ENCODE measurements at places on chromosomes 6 and 20.
A peak's percentile ranks its signal among the peaks of the same experiment; 100 is the strongest.

GRCh38 chr6:15312500-15312899 lies 66.6 kb downstream of the JARID2 start:
- DNase-seq, result no peak

- DNase-seq, result peak; percentile 86
These were observed 27.4 kb downstream of the KCNQ5 start for GRCh38 chr6:72649032-72649984.

GRCh38 chr20:6818033-6818808 lies 50.7 kb downstream of the BMP2 start:
- DNase-seq, result no peak

DNA sequence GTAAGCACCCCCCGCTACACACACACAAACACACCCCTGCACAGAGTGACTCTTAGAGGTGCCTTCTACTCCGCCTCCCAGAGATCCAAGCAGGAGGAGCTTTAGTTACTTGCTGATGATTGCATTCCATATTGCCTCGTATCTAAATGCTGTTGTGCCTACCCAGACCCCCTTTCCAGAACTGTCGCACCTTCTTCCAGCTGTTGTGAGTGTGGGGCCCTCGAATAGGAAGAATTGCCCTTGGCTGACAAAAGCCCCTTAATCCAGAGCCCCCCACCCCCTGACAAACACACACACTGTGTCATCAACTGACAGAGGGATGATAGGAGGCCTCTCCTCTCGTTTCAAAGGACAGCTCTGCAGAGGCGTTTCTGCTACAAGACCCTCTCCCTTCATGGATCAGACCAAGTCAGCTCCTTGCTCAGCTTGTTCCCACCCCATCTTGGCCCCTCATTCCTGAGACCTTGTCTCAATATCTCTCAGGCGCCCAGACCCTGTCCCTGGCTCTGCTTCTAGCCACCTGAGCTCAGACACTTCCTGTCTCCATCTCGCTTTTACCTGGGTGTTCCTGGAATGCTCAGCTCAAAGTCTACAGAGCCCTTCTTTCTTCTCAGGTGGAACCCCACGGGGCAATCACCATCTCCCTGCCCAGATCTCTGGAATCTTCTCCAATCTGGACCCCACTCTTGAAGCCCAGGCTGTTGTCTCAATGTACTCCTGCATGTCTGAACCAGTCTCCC lies 4.0 kb upstream of the VSX1 start:
- DNase-seq, result no peak

DNA sequence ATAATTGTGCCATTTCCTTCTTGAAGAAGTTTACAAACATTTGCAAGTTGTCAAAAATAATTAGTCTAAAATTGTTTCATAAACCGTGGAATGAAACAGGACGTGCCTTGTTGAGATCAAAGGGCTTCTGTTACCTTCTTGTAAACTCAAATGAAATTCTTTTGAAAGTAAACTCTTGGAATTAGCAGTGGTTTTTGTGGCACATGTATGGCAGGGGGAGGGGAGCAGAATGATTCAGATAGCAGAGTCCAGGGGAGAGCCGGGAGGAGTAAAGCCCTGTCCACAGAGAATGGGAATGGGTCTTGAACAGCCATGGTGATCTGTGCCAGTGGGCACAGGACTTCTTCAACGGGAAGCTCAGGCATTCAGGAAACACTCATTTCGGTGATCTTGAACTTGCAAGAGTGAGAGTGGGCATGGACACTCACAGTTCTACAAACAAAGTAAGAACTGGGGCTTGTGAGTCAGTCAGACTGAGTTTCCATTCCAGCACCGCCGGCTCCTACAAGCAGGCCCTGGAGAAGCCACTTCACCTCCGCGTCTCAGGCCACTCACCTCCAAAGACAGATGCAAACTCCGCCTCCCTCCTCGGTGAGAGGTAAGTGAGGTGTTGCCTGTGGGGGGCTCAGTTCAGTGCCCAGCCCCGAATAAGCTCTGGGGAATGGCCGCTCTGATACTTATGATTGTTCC lies 143.1 kb downstream of the CDH26 start:
- no peak for DNase-seq

DNA sequence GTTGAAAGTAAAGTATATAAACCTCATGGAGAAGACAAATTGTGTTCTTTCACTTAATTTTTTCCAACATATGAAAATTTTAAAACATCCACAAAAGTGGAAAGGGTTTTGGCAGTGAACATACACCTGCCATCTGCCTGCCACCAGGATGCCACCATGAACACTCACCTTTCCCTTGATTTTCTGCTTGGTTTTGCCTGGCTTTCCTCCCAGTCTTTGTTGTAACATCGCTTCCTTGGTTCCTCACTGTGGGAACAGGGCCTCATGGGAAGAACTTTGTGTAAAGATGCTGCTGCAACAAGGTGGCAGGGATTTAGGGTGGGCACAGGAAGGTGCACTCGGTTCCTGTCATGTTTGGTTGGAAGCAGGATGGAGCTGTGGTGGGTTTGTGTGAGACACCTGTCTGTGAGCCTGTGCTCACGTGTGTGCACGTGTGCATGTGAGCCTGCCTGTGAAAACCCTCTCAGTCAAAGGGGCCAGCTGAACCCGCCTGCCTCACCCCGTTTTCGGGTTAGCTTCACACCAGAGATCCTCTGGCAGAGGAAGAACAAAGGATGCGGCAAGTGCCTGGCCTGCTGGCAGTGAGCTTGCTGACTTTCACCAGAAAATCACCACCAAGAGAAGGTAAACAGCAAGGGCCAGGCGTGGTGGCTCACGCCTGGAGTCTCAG lies 11.0 kb upstream of the RBM38 start:
- no peak for DNase-seq

DNA sequence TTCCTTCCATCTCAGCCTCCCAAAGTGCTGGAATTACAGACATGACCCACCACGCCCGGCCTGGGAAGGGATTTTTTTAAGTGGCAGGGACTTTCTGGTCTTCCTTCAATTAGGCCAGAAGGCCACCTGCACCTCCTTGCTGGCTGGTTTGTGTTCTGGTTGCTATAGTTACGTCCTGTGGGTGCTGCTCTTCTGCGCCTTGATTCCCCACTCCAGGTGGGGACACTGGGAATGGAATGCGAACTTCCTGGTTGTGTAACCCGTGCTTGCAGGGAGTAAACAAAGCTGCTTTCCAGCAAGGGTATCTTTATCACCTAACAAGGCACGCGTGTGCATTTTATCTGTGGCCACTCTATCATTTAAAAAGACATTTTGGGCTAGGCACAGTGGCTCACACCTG lies 117.7 kb downstream of the PLEKHG1 start:
- DNase-seq, result no peak

DNA sequence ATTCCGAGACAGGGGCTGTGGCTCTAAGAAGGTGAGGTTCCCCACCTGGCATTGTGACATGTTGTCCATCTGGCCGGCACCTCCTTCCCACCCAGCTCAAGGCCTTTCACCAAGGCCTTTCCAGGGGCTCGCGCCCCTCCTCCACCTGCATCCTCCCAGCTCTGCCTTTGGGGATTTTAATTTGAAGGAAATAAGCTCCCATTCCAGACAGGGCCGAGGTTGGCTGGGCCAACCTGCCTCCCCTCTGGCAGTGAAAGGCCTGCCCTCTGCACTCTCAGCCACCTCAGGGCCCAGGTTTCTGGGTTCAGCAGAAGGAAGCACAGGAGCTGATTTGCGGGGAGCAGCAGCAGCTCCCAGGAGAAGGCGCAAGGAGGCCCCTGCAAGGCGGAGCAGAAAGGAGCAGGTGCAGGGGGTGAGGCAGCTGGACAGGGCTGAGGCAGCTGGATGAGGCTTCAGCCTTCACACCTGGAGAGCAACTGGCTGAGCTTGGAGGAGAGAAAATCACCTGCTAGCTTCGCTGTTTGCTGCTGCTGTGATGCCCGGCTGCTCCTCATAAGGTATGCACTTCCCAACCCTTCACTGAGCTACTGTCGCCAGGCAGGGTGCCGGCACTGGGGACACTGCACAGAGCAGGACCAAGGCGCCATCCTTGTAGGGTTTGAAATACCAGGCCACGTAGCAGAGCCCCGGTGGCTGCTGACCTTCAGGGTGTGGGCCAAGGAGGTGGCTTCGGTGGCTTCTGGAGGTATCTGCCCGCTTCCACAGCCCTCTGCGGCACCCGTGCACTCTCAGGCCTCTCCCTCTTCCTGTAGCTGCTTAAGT lies 147.0 kb downstream of the SYNDIG1 start:
- DNase-seq, result no peak

DNA sequence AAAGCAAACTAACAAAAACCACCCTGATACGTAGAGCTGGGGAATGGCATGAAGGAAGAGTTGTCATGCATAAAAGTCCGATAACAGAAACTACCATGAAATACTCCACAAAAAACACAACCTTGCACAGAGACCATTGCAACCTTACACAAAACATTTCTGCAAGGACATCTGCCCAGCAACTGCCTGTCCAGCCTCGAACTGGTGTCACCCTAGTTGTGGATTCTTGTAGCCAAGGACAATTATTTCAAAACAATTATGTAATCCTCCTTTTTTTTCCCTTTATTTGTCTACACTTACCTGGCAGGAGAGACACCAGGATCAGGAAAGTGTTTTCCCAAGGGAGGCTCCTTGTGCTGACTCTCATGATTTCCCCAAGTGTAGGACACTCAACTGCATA lies 232.5 kb upstream of the SYNDIG1 start:
- no peak for DNase-seq

GRCh38 chr6:55299286-55299985 lies 27.8 kb upstream of the GFRAL start:
- DNase-seq, result no peak

GRCh38 chr20:33553516-33553915 lies 63.6 kb downstream of the CBFA2T2 start:
- no peak for DNase-seq

DNA sequence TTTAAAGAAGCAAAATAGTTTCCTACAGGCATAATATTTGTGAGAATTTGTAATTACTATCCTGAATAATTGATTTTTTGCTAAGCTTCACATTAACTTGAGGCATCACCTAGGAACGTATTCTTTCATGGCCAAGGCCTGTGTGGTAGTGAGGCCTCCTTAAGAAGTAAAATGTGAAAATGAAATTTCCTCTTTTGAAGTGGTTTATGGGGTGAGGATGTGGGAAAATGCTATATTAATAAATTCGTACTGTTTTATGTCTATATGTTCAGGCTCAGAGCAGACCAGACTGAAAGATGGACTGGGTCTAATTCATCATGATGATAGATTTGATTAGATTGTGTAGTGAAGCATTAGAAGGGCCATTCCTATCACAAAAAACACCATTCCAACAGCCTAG lies 33.1 kb downstream of the MYLIP start:
- DNase-seq, result no peak

GRCh38 chr6:150514806-150515380 lies 84.8 kb upstream of the PLEKHG1 start:
- no peak for DNase-seq

DNA sequence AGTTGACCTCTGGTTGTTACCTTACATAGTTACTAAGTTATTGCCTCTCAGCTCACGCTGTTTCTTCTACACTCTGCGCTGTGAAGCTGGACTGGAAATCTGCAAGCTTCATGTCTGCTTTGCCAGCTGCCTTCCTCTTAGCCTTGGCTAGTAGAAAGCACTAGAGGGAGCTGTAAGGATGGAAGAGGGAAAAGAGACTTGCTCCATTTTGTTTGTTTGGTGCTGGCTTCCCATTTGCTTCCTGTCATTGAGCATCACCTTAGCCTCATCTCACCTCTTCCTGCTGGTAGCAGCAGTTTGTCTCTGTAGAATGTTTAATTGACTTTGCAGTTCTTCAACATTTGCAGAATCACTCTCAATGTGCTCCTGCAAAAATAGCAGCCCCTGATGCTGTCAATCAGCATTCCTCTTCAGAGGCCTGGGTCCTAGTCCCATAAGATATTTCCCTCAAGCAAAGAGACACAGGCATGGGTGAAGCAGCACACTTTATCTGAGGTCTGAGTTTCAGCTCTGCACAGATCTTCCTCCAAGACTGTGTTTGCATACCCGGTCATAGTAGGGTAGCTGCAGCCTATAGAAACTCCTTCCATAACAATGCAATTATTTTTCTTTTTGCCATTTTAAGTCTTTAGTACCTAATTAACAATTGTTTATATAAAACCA lies 302.2 kb upstream of the EPHA7 start:
- DNase-seq, result no peak

DNA sequence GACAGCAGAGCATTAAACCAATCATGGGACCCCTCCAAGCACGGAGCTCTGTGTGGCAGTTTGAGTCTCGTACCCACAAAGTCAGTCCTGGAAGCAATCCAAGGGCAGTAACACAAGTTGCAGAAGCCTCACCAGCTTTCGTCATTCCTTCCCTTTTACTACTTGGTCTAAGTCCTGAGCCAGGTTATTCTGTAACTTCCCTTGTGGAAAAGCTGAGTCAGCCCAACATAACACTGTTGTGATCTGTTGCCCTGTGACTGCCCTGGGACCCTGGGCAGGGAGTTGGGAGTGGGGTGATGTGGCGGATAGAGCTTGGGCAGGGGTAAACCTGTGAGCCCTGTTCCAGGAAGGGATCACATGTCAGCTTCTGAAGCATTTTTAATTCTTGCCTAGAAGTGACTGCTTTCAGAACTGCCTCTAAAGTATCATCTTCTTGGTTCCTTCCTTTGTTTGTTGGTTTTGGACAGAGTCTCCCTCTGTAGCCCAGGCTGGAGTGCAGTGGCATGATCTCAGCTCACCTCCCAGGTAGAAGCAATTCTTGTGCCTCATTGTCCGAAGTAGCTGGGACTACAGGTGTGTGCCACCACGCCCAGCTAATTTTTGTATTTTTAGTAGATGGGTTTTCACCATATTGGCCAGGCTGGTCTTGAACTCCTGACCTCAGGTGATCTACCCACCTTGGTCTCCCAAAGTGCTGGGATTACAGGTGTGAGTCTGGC lies 183.7 kb upstream of the JAG1 start:
- DNase-seq, result no peak

DNA sequence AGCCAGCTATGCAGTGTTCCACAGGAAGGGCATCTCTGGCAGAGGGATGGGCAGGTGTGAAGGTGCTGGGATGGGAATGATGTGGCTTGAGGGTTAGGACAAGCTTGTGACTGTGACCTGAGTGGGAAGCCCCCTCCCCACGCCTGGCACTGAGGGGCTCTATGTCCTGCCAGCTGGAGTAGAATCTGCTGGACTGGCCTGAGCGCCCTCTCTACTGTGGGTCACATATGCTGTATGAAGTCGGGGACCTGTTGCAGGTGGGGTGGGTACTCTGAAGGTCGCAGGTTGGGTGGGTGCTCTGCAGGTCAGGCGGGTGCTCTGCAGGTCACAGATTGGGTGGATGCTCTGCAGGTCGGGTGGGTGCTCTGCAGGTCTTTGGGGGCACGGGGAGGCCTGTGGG lies 20.3 kb downstream of the KCNG1 start:
- no peak for DNase-seq

DNA sequence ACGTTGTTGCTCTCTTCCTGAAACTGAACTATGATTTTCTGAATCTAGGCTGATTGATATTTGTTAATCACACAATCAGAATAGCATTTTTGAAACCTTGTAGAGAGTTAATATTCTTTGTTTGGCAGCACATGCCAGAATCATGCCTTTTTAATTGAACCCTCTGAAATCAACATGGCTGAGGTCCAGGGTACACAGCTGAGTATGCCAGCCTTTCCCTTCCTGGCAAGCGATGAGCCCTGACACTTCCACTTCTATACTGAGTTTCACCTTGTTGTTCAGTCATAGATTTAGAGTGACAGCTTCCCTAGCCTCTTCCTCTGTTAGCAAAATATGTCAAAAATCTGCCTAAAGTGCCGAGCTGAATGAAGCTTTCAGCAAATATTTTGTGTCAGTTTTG lies 6.8 kb downstream of the HDDC2 start:
- DNase-seq, result no peak

All from EL (cell line).